NAMALWA (cell line): ENCODE measurements at places on chromosomes 5 and 9.
A peak's percentile ranks its signal among the peaks of the same experiment; 100 is the strongest.

DNA sequence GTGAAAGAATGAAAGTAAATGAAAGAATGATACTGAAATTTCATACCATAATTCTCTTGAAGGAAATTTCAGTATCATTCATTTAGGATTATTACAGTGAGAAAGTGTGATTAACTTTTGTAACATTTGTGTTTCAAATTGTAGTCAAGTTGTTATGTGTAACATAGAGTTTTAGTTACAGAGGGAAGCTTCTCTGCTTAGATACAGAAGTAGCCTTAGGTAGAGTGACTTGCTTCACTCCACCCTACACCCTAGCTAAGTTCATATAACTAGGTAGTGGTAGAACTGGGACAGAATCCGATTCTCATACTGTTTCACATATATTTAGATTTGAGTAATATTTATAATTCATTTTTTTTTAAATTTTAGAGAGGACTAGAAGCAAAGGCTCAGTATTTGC, 9.0 kb downstream of the RASA1 start:
- DNase-seq = no peak

GRCh38 chr9:120902569-120903535, 23.7 kb downstream of the TRAF1 start:
- DNase-seq = peak; percentile 44

DNA sequence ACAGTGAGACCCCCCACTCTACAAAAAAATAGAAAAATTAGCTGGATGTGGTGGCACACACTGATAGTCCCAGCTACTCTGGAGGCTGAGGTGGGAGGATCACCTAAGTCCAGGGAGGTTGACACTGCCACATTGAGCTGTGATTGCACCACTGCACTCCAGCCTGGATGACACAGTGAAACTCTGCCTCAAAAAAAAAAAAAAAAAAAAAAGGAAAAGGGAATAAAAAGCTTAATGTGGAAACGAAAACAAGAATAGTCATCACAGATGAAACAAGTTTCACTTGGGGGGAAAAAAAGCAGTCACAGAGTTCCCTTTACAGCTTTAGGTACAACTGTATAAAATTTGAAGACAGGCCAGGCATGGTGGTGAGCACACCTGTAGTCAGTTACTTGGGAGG, 84.2 kb downstream of the FNBP1 start:
- DNase-seq = no peak

DNA sequence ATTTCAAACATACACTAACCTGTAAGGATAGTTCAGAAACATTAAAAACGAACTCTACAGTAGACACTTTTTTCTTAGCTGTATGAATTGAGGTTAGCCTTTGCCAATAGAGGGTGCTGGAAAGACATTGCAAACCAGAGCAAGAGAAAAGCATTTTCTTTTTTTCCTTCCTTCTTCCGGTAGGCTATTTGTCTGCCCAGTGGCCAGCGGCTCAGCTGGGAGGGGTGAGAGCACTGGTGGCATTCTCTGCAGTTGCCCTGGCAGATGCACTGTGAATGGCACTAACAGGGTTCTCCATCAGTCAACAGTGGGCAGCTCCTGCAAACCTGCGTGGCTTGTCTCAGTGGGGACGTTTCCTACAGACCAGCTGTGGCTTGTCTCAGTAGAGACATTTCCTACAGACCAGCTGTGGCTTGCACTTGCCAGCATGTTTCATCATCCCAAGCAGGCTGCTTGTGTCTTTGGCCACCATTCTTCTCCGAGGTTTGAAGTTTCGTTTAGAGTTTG, 984.5 kb upstream of the CDH18 start:
- peak; percentile 75 for DNase-seq

DNA sequence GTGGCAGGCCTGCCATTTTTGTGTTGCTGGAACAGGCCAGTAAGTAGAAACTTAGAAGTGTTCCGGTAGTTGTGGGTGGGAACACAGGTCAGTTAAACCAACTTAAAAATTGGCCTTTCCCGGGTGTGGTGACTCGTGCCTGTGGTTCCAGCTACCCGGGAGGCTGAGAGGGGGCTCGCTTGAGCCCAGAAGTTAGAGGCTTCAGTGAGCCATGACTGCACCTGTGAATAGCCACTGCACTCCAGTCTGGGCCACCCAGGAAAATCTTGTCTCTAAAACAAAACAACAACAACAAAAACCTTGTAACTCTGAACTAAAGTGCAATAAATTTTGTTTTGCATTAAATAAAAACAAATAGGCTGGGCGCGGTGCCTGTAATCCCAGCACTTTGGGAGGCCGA, 1.4 kb upstream of the NHP2 start:
- DNase-seq = peak; percentile 64

GRCh38 chr5:132646583-132647266, 11.2 kb upstream of the IL13 start:
- no peak for DNase-seq

- no peak for DNase-seq
These were observed 75.7 kb downstream of the OLFM1 start for GRCh38 chr9:135163023-135163780.

DNA sequence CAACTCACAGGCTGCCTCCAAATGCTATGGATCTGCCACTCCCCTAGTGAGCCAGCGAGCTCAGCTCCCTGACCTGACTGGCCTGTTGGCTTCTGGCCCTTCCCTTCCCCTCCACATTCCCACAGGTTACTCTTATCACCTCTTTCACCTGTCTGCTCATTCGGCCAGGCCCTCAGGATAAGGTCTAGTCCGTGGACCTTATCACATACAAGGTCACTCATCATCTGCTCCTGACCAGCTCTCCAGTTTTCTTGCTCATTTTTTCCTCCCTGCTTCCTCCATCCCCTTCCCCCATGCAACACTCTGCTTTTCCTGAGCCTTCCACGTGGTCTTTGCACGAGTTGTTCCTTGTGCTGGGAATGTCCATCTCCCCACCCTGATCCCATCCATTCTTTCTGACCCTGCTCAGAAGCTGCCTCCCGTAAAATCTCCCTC, 25.9 kb upstream of the NDST1 start:
- no peak for DNase-seq

GRCh38 chr5:16450163-16450562, 15.4 kb downstream of the ZNF622 start:
- DNase-seq = no peak

GRCh38 chr9:118554987-118555386, 814.2 kb downstream of the BRINP1 start:
- DNase-seq = no peak

- DNase-seq = no peak
These were observed 251.0 kb downstream of the SH3GL2 start for GRCh38 chr9:17829812-17830385.

DNA sequence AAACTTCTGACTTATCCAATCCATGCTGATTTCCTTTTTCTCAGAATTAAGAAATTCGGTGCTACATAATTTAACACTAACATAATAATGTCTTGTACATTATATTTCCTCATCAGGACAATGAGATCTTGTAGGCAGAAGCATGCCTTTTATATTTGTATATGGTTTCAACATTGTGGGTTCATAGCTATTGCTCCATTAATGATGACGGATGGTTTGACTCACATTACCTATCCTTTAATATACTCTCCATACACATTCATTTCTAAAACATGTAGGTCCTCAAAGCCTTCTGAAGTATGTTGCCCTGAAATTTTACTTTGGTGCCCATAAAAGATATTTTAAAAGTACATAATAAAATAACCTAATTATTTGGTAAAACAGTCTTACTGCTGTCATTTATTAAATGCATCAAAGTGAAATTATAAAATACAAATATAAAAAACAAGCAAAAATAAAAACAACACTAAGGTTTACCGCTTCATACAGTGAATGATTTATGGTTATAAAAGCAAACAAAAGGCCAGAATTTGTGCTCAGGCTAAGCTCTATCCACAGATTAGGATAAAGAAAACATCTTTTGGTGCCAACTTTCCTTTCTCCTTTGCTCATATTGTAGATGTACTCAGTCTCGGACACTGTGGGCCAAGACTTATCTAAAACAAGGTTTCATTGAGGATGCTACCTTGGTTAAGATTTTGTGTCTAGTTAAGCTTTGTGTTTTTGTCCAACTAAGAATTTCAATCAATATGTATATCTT, 61.2 kb upstream of the GCNT4 start:
- DNase-seq = no peak

- DNase-seq = no peak
These were observed 22.6 kb downstream of the SLC6A18 start for GRCh38 chr5:1247811-1248210.

- no peak for DNase-seq
These were observed 32.6 kb upstream of the IRX4 start for GRCh38 chr5:1915316-1915715.

DNA sequence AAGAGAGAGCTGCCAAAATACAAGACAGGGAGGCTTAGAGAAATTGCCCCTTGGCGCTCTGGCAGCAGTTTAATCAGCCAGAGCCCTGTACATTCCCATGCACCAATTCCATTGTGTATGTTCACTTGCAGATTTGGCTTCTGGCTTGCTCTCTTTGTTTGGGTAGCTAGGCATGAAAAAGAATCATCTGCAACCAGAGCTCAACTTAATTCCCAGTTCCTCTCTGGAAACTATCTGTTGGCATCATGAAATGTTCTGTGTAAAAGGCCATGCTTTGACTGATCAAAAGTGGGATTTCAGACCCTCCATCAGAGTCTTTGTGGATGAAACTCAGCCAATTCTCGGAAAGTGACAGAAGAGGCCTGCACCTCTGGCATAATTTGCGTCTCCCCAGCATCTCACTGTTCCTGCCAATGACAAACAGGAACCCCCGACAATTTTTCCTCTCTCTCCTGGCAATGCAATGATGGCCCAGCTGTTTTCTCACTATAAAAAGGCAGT, 53.8 kb upstream of the RAD23B start:
- DNase-seq = no peak

GRCh38 chr9:94166976-94167346, 82.7 kb downstream of the PTPDC1 start:
- no peak for DNase-seq

DNA sequence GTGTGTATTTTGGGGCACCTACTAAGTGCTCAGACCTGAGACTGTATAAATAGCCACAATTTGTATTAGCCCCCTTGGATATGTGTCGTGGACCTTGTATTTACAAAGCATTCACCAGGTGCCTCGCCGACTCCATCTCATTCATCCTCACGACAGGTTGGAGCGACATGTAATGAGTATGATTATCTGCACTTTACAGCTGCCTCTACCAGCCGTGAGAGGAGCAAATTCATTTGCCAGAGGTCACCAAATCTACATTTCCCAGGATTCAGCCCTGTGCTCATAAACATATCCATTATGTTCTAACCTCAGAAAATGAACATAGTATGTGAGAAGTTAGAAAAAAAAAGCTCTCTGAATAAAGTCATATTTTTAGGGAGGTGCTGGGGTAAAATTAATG, 167.4 kb downstream of the ZDHHC21 start:
- DNase-seq = no peak

GRCh38 chr5:40605295-40605958, 74.3 kb upstream of the PTGER4 start:
- DNase-seq = peak; percentile 45

GRCh38 chr5:171221916-171222315, 87.1 kb upstream of the TLX3 start:
- no peak for DNase-seq

GRCh38 chr5:61000887-61001286, 55.9 kb downstream of the NDUFAF2 start:
- no peak for DNase-seq

DNA sequence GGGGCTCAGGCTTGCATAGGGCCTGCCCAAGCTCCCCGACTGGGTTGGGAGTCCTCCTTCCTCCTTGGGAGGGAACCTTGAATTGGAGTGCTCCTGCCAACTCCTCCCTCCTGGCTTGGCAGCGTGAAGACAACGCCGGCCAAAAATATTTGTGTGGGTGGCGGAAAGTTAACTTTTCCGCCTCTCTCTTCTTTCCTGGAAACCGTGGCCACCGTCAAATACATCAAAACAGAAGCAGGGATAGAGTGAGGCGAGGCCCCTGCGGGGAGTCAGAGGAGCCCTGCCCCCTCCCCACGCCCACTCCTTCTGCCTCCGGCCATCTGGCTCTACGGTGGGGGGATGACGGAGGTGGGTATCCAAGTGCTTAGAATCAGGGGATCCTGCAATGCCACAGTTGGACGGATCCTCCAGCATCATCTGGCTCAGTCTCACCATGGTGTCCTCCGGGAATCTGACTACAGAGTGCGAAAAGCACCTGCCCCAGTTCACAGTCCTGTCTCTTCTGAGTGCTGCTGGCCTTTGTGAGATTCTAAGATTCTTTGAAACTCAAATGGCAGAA, 25.2 kb upstream of the SYNPO start:
- DNase-seq = no peak

GRCh38 chr5:96157077-96157780, 195.6 kb upstream of the ELL2 start:
- DNase-seq = no peak

DNA sequence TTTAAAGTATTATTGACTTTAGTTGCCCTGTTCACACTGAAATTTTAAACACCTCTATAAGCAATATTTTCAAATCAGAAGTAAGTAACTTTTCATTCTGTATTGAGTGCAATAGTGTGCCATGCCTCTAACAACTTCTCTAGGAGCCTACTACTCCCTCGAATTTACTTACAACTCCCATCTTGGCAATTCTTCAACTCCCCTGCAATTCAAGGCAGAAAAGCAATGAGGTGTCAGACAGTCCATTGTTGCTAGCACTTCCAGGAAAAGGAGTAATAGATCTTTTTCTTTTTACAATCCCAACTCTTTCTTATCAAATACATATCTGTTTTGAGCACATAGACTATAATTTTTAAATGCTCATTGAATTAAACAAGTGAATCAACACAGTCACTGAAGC, 222.7 kb upstream of the PUM3 start:
- DNase-seq = no peak

DNA sequence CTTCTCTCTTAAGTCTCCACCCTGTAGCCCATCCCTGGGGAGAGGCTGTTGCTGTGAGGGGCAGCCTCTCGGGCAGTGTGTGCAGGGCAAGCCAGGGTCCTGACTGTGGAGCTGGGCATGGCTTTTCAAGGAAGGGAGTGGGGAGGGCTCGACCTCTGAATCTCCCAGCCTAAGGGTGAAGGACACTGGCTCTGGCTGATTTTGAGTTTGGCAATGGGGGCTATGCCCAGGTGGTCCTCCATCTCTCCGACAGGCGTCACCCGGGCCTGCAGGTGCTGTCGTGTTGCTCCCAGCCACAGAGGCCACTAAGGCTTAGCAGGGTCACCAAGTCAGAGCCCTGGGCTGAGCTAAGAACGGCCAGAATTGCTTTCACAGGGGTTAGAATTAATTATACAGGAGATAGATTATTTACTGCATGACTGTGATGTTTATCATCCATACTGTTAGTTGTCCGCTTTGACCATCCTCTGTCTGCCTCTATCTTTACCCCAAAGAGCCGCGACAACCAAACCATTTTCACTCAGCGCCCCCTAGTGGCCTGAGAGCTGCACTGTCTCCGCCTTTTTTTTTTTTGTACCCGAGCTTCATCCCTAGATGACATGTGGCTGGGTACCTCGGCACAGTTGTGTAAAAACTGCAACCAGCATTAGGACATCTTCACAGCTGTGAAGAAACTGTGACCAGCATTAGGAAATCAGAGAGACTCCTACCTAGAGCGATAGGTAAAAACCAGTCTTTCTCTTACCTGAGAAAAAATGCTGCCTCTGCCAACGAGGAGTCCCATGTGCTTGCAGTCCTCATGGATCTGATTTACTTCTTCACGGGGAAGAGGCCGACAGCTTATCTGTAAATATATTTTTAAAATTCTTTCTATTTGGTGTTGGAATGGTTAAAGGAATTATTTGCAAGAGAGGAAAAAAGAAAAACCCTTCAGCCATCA, 44.5 kb downstream of the AGXT2 start:
- DNase-seq = peak; percentile 81

- no peak for DNase-seq
These were observed 408.3 kb upstream of the CLINT1 start for GRCh38 chr5:158267228-158267627.
